ENCODE measurements at places on chromosomes 6 and 20. TPM values are rescaled to one million over a fixed set of nuclear protein-coding genes. Genes with fewer than 3 reads are reported as not detected.
A peak's percentile ranks its signal among the peaks of the same experiment; 100 is the strongest.

DNA sequence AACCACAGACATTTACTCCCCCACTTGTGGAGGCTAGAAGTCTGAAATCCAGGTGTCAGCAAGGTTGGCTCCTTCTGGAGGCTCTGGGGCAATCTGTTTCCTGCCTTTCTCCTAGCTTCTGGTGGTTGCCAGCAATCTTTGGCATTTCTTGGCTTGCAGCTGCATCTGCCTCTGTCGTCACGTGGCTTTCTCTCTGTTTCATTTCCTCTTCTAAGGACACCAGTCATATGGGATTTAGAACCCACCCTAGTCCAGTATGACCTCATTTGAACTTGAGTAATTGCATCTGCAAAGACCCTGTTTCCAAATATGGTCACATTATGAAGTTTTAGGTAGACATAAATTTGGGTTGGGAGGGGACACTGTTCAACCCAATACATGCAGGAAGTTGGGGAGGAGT, 56.2 kb upstream of the EPB41L1 start:
- DNase-seq, result no peak

DNA sequence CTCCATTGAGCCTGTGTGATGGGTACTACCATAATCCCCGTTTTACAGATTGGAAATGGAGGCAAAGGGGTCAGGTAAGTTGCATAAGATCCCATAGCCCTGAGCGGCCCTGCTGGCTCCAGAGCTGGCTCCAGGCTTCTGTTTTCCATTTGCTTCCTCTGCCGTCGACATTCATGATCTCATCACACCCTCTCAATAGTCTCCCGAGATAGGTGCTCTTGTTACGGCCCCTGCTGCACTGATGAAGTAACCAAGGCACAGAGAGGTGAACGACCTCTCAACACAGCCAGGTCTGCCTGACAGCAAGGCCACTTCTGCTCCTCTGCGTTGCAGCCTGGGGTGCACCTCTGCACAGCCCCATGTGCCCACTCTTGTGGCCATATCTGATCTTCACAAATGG, 16.9 kb downstream of the CDH22 start:
- no peak for DNase-seq

DNA sequence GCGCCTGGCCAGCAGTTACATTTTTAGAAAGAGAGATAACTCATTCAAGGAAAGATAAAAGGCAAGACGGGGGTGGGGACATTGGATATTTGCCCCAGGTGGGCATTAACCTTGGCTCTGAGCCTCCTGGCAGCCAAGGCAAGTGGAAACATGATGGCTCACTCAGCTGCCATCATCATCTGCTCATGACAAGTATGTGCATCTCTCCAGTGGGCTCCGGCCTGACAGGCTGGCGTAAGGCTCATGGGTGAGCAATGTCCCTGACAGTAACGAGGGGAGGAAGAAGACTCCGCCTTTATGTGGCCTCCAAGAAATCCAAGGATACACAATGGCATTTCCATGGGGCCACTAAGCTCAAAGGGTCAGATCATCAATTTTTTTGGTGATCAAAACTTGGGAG, 13.3 kb downstream of the ANKRD60 start:
- DNase-seq, result no peak

DNA sequence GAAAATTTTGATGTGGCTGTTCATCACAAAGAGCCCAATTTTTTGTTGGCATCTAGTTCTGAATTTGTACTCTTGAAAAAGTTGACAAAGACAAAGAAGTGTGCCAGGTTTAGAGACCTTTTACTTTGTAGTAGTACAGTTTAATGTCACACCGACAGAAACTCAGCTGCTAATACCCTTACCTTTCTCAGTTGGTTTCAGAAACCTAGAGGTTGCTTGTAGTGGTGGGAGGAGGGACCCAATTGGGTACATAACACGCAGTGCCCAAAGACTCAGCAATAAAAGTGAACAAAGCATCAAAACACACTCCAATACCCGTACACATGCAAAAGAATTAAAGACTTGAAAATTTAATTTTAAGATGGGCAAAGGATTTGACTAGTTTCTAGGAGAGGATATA, 203.7 kb downstream of the CDKAL1 start:
- DNase-seq, result no peak

DNA sequence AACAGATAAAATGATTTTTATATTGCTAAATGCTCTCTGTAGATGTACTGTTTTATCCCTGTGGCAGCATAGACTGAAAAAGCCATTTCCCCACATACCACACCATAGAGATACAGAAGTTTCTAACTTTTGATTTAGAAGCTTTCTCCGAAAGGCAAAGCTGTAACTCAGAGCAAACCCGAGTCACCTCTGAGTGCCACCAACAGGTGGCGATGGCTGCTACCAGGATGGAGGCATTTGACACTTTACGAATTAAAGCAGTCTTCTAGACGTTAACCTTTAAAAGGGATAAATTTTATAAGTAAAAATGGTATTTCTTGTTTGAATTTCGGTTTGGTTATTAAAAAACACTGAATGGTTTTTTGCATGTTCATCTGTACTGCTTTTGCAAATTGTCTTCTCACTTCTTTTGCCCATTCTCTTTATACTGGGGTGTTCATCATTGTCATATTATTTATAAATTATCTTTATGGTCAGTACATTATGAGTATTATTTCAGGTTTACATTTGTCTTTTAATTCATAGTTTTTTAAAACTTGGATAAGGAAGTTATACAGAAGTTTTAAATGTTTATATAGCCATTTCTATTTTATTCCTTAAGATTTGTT, 201.0 kb upstream of the CEP162 start:
- peak; percentile 81 for DNase-seq

LAMA4 gene
- total RNA-seq, result 155 TPM

Data from cardiac muscle cell (in vitro differentiated cells and primary cell).